AG09309 (cell line): ENCODE measurements at places on chromosomes 5 and 9.

DNA sequence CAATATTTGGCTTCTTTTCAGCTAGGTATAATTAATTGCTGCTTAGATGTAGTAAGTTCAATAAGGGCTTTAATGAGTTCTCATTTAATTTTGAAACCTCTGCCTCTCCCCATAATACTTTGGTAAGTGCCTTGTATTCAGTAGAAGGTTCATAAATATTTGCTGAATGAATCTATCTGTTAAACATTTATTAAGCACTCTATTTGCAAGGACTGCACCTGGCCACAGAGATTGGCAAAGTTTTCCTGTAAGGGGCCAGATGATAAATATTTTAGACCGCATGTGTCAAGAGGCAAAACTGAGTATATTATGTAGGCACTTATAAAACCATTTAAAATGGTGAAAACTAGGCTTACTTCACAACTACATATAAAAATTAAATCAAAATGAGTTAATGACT lies 19.0 kb upstream of the GNA14 start:
- DNase-seq = no peak

DNA sequence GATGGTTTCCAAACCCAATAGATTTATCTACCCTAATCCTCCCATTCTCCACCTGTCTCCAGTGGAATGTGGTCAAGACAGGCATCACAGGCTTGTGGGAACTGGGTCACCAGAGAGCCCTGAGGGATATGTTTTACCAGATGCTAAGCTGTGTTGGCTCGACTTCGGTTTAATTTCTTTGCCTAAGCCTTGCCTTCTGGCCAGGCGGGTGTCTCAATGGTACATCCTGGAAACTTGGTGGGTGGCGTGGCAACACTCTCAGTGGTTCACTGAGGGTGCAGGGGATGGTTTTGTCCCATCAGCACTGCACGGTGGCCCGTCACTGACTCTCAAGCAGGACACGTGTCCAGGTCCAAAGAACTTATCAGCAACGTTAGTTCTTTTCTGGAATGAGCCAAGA lies 192.2 kb downstream of the TENT4A start:
- DNase-seq = no peak

DNA sequence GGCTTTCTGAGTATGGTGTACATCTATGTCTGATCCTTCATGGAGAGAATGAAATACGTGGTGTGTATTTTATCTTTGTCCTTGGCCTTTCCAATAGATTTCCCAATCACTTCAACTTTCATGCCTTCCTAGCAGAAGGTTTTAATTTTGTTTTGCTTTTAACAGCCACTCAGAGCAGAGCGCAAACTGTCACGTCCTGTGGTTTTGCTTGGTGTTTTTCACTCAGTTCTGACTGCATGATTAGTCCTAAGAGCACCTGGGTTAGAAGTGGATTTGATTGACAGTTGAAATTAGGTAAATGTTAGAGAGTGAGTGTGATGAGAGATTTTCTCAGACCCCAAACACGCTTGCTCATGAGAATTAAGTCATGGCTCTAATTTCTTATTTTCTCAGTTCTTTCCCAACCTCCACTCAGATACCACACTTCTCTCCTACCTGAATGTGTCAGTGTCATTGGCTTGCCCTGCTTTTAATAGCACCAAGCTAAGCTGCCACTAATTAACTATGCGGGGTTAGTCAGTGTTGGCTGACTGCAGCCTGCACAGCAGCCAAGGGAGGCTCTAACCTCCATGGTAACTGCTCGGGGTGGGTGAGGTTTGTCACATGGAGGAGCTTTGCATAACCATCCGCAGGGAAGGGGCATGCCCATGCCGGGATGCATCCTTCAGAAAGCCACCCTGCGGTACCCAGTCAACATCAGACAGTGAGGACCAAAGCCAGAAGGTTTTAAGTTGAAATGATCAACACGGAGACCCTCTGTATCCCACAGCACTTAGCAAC lies 173.4 kb downstream of the NR3C1 start:
- DNase-seq = peak; percentile 28

DNA sequence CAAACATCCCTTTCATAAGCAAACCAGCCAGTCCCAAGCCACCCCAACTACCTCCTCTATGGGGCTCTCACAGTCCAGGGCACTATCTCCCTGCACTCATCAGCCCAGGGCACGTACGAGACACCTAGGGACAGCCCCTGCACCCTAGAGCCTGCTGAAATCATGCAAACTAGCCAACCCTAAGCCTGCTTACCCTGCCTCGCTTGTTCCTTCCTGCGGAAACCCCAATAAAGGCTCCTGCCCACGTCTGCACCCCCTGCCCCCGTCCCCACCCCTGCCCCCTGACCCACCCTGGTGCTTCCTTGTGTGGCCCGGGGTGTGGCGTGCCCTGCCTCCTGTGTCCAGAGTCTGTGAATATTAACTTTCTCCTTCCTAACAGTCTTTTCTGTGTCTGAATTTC lies 135.9 kb downstream of the GADD45G start:
- DNase-seq = no peak

DNA sequence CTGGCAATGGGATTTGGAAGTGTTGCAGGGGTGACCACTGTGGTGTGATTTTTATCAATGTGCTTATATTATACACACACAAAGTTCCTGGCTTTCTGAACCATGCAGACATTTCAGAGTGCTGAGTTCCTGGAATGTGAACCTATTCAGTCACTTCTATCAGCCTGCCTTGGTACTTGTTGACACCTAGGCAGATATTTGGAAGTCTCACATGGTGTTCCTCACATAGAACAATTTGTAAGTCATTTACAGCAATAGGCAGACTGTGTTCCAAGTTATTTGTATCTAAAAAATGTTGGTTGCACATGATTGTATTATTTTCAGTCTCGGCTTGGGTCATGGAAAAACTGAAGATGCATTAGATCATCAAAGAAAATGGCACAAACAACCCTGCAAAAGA lies 182.2 kb downstream of the SREK1 start:
- DNase-seq = no peak

- no peak for DNase-seq
Observed at GRCh38 chr5:150322202-150322601, 19.5 kb upstream of the ARSI start.

DNA sequence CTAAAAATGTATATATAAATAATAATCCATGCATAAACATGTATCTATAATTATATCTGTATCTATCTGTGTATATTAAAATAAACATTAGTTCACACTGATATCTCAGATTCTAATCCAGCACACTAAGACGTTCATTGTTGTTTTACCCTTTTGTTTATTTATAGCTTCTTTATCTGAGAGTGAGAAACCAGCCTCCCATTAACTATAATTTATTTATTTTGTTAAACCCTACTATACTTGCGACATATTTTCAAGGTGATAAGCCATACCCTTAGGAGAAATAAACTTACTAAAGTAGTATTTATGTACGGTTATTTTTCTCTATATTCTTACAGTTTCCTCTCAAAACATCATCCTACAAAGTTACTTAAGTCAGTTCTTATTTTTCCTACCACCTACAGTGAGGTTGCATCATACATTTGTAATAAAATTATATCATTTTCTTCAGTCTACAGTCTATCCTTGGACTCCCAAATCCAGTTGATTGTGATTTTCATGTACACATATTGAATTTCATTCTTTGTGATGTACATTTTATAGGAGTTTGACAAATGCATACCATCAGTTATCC lies 726.4 kb upstream of the FAM174A start:
- no peak for DNase-seq
